ENCODE measurements at places on chromosomes 4 and X.

GRCh38 chr4:25861951-25862410 lies 807 bp downstream of the SEL1L3 start:
- DNase-seq: peak; percentile 39

GRCh38 chrX:3244955-3245354 lies 101.5 kb downstream of the MXRA5 start:
- no peak for DNase-seq

GRCh38 chr4:134282680-134283079 lies 81.1 kb upstream of the PABPC4L start:
- DNase-seq: no peak

DNA sequence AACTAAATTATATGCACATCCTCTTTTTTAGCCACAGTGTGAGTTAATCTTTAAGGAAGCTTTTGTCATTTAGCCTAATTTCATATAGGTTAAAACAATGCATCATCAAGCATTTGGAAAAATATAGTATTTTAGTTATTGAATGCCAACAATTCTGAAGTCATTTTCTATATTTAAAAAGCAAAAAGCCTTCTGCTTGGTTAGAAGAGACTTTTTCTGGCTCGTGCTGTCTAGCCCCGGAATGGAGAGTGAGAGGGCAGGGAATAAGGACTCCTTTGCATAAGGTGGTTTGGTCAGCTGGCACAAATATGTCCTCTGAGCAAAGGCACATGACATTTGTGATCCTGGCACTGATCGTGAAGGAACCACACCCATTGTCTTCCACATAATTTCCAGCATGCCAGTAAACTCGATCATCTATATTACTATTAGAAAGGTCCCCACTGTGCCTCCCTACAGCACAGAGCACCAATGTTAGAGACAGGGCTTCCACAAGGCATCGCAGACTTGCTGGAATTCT lies 393.7 kb upstream of the INTU start:
- DNase-seq: no peak

- no peak for DNase-seq
Observed at GRCh38 chr4:2786794-2787229, 6.1 kb upstream of the SH3BP2 start.

DNA sequence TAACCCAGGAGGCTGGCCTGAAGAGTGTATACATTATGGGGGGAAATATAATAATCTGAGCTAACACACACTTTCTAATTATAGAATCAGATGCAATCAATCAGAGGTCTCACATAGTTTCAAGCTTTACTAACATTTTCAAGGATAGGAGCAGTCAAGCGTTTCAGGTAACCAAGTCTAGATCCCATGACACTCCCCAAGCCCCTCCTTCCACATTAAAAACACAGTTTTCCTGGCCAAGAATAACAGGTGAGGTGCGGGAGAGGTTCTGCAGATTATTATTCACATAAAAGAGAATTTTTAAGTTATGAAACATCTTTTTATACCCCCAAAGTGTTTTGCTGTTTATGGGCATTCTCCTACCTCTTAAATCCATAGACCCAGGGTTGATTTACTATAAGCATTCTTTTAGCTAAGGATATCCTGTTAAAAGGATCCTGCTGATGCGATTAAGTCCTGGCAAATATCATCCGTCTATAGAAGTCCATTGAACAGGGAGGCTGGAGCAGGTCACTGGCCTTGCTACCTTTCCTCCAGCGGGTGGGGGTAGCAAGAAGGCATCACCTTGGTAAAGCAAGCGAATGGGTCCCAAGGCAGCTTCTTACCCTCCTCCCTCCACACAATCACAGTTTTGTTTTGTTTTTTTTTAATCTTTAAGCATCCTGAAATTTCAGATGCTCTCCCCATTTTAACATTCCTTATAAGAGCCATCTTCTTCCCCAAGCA lies 104.7 kb upstream of the GPM6A start:
- DNase-seq: no peak

GRCh38 chrX:107227780-107228485 lies 21.5 kb downstream of the DNAAF6 start:
- no peak for DNase-seq

- no peak for DNase-seq
Observed at GRCh38 chr4:52243367-52243766, 192.3 kb downstream of the SPATA18 start.
